ENCODE measurements at places on chromosomes 2 and 18. TPM values are rescaled to one million over a fixed set of nuclear protein-coding genes. Genes with fewer than 3 reads are reported as not detected.

The GKN2 gene
- not detected for total RNA-seq

GRCh38 chr2:168310580-168310979 lies 63.2 kb upstream of the STK39 start:
- DNase-seq, result no peak

DNA sequence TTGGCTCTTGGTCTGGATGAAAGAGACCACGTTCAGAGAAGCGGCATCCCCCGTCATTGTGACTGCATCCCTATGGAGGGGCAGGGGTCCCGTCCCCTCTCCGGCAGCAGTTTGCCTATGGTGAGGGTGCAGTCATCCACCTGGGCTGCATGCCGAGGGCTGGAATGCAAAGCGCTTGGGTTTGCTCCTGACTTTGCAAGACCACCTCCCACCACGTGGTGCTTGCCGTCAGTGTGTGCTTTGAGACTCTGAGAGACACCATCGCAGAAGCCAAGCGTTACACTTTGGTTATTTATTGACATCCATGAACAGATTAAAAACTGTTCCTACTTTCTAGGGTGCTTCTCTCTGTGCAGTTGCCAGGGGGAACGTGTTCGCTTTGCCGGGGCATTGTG lies 59.5 kb downstream of the SH3RF3 start:
- no peak for DNase-seq

DNA sequence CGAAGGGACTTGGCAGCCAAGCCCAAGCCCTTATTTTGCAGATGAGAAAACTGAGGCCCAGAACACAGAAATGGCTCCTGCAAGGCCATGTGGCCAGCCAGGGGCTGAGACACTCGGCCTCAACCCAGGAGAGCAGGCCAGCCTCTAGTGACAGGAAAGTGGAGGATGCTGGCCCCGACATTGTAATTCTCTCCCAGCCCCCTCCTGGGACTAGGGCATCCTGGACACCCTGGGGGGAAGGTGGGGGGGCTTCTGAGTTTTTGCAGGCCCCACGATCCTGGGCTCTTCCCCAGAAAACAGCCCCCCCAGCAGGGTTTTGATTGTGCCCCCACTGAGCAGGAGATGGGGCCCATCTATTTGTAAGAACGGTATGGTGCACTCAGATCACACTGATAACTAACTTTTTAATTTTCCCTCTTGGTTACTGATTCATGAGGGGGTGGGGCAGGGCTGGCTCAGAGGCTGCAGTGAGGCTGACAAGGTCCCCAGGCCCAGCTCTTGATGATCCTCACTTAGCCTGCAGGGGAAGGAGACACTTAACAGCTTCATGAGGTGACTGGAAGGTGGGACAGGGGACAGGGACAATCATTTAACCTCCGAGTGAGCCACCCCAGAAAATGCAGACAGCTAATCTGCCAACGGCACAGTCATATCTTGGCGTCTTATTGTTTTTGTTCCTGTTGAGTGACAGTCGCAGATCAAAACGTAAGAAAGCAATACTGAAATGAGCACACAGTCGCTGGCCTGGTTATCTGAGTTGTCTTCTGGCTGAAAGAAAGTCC lies 18.9 kb downstream of the SMAD7 start:
- DNase-seq, result no peak
